ENCODE measurements at places on chromosomes 7 and 10. TPM values are rescaled to one million over a fixed set of nuclear protein-coding genes. Genes with fewer than 3 reads are reported as not detected.

Gene PAX4
- not detected for total RNA-seq

Gene SPDYE16
- not detected for total RNA-seq

Gene AKR1C8
- total RNA-seq: not detected

Gene CHST3
- total RNA-seq: 42.9 TPM

Gene CNTNAP2
- 14.0 TPM for total RNA-seq

Gene AIFM2
- 7.5 TPM for total RNA-seq

Gene CYP3A7
- not detected for total RNA-seq

Gene LEP
- not detected for total RNA-seq

Gene TNPO3
- 49.2 TPM for total RNA-seq

Gene SOSTDC1
- 0.14 TPM for total RNA-seq

Gene GRID1
- total RNA-seq: 0.48 TPM

Gene HABP2
- not detected for total RNA-seq

Gene LRRC4
- 4.5 TPM for total RNA-seq

DNA sequence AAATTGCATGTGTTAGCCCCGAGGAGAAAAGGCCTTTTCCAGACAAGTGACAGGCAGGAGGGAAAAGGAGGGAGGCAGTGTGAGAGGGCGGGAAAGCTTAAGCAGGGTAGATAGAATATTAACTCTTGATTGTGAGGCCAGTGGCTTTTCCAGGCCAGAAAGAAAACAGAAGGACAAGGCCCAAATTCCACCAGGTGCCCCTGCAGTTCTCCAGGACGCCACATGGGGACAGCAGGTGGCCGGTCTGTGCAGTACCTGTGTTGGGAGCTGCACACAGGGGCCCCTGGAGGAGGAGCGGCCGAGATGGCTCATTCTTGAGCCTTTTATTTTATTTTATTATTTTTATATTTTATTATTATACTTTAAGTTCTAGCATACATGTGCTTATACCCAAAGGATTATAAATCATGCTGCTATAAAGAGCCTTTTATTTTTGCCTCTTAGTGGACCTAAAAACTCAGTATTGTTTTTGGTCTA is 141.3 kb upstream of the KLF14 start:
- DNase-seq: no peak

DNA sequence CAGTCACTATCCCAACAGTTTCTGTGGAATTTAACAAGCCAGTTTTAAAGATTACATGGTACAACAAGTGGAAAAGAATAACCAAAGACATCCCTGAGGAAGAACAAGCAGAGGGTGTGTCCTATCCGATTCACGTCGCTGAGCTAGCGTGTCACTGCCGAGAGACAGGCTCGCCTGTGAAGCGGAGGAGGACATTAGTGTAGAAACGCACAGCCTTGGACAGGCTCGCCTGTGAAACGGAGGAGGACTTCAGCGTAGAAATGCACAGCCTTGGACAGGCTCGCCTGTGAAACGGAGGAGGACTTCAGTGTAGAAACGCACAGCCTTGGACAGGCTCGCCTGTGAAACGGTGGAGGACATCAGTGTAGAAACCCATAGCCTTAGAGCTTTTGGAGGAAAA is 52.7 kb upstream of the INPP5A start:
- no peak for DNase-seq

DNA sequence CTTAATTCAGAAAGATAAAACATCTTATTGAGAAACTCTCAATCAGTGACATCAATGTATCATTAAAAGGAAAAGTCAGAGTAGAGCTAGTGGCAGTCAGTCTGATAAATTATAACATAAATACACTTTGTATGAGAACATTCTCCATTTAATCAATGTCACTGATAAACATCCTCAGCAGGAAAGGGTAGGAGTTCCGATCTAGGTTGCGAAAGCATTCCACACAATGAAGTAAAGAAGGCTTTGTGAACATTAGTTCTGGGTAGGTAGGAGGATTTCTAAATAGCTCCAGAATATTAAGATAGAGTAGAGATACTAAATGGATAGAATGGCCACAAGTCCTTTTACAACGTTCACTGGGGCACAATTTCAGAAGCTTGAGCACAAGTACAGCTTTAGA is 179.7 kb upstream of the MALRD1 start:
- DNase-seq: peak; percentile 36

DNA sequence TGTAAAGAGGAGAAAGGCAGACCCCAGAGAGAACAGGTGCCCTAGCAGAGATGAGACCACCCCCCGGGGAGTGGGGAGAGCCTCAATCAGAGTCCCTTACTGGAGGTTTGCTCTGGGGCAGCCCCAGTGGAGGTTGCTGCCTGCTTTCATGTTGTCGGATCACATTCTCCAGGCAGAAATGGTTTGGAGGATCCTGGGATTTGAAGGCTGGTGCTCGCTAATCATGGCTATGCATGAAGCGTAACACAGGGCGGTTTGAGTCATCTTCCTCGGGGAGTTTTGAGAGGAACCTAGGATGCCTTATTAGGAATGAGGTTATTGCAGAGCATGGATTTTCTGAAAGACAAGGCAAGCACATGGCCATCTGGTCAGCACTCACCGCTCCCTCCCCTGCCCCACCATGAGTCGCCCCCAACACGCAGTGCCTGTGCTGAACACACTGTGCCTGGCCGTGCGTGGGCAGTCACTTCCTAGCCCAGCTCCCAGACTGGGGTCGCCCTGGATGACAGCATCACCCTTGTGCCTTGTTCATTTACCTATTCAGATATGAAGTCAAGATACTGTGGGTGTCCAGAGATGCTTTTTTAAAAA is 319.9 kb downstream of the DPP6 start:
- DNase-seq: no peak

DNA sequence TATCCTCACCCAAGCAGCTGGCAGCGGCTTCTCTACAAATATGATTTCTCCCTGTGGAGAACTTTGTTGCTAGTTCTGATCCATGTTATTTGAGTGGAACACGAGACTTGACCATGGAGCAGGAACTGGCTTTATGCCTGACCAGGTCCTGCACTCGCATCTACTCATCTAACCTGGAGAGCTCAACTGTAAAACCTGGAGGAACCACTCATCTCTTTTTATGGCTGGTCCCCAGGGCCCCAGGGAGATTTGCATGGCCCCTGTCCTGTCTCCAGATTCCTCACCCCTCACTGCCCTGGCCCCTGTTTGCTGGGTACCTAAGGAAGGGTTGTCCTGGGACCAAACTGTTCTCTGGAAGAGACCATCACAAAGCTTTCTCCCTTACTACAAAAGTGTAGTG is 16.0 kb downstream of the TCAF1 start:
- no peak for DNase-seq

DNA sequence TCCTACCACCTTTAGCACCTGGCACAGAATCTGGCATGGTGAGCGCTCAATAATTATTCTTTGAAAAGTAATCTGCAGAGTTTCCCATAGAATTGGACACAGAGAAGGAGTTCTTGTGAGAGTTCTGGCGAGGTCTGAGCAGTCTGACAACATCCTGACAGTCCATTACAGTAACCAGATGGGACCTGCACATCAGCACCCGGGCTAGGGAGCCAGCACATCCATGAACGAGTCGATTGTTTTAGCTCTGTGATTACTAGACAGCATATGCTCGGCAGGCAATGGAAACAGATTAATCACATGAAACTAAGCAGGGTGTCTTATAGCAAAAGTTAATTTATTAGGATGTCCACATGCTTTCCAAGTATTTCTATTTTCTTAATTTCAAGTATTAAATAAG is 96.7 kb downstream of the SEMA3D start:
- DNase-seq: no peak

DNA sequence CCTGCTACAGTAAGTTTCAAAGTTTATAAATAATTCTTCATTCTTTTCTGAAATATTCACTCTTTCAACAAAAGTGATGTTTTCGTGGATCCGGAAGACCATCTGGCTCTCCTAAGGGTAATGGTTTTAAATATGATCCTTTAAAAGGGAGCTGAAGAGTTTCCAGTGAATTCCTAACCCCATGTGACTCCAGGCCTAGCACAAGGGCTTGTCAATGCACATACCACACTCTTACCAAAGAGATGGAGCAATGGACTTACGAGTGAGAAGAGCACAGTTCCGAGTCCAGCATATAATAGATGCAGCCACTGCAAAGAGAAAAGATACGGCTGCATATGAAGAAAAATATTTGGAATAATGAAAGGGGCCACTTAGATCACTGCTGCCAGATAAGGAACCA is 32.1 kb upstream of the GATAD1 start:
- DNase-seq: no peak

DNA sequence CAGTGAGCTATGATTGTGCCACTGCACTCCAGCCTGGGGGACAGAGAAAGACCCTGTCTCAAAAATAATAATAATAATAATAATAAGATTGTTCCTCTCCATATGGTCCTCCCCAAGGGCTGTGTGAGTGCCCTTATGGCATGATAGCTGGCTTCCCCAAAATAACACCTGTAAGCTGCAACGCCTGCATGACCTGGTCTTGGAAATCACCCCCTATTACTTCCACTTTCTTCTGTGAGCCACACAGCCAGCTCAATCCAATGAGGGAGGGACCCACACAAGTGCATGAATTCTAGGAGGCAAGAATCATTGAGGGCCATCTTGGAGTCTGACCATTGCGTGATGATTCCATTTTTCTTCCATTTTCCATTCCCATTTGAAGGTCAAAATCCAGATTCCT is 82.7 kb upstream of the CALN1 start:
- DNase-seq: no peak

DNA sequence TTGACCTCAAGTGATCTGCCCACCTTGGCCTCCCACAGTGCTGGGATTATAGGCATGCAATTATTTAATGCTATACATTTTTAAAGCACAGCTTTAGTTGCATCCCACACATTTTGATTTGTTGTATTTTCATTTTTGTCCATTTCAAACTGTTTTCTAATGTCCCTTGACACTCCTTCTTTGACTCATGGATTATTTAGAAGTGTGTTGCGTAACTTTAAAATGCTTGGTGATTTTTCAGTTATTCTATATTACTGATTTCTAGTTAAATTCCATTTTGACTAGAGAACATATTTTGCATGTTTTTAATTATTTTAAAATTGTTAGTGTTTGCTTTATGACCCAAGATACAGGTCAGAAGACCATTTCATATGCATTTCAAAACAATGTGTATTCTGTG is 28.8 kb downstream of the EVX1 start:
- DNase-seq: no peak

GRCh38 chr7:132386201-132386681 is 190.0 kb downstream of the PLXNA4 start:
- peak; percentile 66 for DNase-seq

- no peak for DNase-seq
Observed at GRCh38 chr10:77879710-77880109, 46.8 kb downstream of the DLG5 start.

- no peak for DNase-seq
Observed at GRCh38 chr7:156969972-156970420, 20.5 kb downstream of the NOM1 start.

GRCh38 chr7:100466653-100467605 is 2.9 kb upstream of the SPACDR start:
- no peak for DNase-seq

DNA sequence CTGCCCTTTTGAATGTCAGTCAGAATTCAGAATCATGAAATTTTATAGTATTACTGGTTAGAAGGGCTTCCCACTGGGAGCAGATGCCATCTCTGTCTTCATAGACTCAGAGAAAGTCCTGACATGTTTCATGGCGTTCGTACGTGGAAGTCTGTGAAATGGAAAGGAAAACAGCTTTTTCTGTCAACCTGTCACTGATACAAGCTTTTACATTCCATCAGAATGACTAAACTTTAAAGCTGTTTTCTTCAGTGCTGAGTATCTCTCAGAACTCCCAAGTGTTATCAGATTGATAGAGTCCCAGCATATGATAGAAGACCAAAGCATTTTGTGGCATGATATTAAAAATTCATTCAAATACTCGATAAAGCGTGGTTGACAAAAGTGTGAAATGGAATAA is 726.7 kb upstream of the GALNT17 start:
- DNase-seq: peak; percentile 33

- DNase-seq: no peak
Observed at GRCh38 chr7:128456255-128456725, 612 bp downstream of the HILPDA start.

GRCh38 chr7:24054236-24054635 is 229.8 kb upstream of the NPY start:
- DNase-seq: no peak

DNA sequence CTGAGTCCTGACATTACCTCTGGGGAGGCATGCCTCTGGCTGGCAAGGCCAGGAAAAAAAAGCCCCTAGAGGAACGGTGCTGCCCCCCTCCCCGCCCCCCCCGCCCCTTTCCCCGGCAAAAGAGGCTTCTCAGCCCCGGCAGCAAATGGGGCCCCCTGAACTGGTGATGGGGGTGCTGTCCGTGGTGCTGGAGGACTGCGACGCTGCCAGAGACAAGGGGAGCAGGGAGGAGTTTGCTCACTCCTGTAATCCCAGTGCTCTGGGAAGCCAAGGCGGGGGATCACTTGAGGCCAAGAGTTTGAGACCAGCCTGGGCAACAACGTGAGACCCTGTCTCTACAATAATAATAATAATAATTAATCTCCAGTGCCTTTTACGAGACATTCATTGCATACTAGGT is 23.7 kb downstream of the SRRM3 start:
- DNase-seq: peak; percentile 8

- no peak for DNase-seq
Observed at GRCh38 chr7:46939089-46939488, 642.8 kb downstream of the TNS3 start.

DNA sequence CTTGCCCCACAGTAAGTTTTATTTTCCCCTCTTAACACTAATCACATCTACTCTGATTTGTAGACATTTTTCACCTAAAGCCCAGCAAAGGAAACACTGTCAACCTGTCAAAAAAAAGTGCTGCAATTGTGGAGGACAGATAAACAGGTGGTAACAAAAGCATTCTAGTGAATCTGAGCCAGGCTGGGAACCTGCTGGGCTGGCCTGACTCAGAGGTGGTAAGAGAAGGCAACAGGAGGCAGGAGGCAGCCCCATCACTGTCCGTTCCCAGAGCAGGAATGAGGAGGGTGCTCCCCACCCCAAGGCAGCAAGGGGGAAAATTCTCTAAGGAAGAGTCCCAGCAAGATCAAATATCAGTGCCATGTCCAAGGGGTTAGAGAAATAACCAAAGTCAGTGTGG is 19.5 kb upstream of the HERPUD2 start:
- DNase-seq: no peak

- DNase-seq: no peak
Observed at GRCh38 chr10:11246752-11247467, 229.2 kb downstream of the CELF2 start.

DNA sequence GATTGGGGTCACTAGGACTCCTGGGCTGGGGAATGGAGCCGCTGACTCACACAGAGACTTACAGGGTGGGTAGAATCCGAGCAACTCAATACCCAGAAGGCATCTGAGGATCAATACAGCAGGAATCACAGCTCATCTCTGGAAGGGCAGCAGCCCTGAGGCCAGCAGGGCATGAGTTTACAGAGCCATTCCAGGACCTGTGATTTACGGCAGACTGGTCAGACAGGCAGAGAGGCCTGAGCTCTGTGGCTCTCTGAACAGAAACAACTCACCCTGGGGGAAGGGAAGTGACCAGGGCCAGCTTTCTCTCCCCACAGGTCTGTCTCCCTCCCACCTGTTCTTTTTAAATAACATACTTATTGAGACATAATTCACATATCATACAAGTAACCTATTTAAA is 88.2 kb upstream of the CXCL12 start:
- DNase-seq: no peak

GRCh38 chr7:40437498-40437897 is 302.7 kb downstream of the SUGCT start:
- peak; percentile 99 for DNase-seq

- DNase-seq: no peak
Observed at GRCh38 chr10:114992189-114992775, 54.3 kb downstream of the TRUB1 start.
